Stimulated activated CD4-positive, alpha-beta T cell treated with anti-CD3 and anti-CD28 coated beads, Interleukin-1b, Interleukin-23, amount 100 ng/mL, for 1 hour (primary cell): ENCODE measurements at places on chromosomes 7 and 10.

DNA sequence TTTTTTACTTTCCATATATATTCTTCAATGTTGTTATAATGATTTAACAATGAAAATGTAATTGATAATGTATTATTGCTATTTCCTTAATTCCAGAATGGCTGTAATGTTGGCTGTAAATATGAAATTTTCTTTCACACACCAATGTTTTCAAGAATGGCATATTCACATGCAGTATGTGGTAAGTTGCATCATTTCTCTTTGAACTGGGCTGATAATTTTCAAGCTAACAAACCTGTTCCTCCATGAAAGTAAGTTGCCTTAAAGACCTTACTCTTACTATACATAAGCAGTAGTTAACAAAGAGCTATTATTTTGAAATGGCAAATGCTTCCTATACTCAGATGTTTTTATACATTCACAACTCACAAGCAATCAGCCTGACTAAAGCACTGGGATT, 154.5 kb downstream of the TMEM168 start:
- DNase-seq = no peak

DNA sequence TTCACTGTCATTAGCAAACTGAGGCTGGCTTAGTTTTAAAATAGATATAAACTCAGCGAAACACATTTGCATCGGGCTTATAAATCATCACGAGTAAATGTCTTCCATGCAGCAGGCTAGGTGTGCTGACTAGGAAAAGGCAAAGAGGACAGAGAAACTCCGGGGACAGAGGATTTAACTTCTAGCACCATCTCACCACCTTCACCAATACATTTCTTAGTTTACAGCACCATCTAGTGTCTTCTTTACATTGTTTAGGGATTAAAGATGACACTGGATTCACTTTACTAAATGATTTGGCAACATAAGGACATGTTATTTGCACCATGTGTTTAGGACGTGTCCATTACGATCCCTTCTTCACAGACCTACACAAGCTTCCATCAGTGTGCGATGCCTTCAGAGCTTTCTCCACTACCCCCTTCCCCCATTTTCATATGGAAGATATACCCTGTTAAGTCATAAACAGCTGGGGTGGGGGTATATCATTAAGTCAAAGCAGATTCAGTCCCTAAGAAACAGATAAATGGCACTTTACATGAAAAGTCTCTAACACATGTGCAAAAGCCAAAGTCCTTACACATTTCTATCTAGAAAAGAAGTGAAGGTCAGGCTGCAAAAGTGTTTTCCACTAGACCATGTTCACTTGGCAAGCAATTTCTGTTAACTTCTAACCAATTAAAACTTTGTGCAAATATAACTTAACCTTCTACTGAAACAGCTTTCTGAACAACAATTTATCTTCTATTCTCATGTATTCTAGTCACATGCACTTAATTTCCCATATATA, 103.3 kb downstream of the GRB10 start:
- no peak for DNase-seq

GRCh38 chr10:55168343-55168742, 367.3 kb upstream of the PCDH15 start:
- DNase-seq = no peak

GRCh38 chr10:33293076-33293475, 41.4 kb downstream of the NRP1 start:
- no peak for DNase-seq

GRCh38 chr7:112341464-112341863, 108.8 kb upstream of the IFRD1 start:
- no peak for DNase-seq

DNA sequence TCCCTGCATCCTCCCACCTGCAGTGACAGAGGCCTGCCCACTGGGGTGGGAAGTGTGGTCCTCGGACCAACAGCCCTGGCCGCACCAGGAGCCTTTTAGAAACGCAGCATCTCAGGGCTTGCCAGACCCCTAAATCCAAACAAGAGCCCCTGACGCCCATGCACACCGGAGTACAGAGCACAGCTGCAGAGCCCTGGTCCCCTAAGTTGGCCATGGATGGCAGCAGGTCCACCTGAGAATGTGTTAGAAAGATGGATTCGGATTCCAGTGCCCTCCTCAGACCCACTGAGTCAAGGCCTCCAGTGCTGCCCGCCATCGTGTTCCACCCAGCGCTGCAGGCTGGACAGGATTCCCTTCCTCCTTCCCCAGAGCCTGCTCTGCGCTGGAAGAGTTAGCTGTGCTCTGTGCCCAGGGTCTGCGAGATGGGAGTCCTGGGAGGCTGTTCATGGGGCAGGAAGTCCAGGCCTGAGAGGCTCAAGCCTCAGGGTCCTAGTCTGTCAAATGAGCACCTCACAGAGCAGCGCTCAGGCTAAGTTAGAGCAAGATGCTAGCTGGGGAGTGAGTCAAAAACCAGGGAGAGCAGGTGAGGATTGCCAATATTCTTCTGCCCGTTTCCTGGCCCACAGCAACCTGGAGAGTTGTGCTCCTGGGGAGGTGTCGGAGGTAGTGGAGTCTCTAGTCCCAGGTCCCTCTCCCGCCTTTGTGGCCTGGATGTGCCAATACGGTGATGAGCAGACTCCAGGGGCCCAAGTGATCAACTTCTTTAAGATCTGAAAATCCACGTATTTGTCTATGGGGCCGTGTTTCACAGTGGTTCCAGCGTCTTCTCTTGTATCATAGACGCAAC, 95.9 kb upstream of the GPR26 start:
- DNase-seq = no peak

- DNase-seq = no peak
These were observed 19.1 kb downstream of the GRM8 start for GRCh38 chr7:127233630-127234029.
